Activated CD8-positive, alpha-beta T cell treated with anti-CD3 and anti-CD28 coated beads, Interleukin-2, amount 10 ng/mL, durations not matched to agents 7 days and 5 days (primary cell): ENCODE measurements at places on chromosomes 7 and 10.

DNA sequence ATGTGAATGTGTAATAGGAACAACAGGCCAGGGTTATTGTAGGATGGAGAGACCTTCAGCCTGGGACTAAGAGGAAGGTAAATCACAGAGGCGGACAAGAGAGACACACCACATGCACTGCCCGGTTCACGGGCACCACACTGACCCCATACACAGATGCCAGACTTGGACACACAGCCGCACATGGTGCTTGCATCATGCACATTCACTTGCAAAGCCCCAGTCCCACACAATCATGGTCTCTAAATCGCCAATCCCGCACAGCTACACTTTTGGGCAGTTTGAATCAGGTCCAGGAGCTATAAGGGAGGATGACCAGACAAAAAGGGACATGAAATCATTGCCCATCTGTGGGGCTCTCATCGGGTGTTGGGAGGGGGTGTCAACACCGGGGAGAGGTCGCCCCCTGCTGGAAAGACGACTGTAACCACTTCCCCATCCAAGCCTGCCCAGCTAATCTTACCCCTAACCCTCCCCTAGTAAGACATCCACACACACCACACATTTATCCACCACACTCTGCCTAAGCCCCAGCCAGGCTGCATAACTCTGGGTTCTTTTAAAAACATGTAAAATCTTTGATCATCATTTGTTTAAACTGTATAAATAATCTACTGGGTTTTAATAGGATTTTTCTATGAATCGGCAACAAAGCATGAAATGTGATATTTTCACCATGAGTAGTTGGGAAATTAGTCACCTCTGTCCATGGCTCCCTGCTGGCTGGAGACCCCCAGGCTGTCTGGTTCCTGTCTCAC, 40.5 kb upstream of the SLF2 start:
- DNase-seq, result peak; percentile 71

- DNase-seq, result no peak
Observed at GRCh38 chr10:34492081-34492480, 323.0 kb downstream of the PARD3 start.

GRCh38 chr10:72050873-72051272, 37.5 kb downstream of the SPOCK2 start:
- no peak for DNase-seq

- DNase-seq, result no peak
Observed at GRCh38 chr7:45687721-45688120, 113.6 kb downstream of the ADCY1 start.

DNA sequence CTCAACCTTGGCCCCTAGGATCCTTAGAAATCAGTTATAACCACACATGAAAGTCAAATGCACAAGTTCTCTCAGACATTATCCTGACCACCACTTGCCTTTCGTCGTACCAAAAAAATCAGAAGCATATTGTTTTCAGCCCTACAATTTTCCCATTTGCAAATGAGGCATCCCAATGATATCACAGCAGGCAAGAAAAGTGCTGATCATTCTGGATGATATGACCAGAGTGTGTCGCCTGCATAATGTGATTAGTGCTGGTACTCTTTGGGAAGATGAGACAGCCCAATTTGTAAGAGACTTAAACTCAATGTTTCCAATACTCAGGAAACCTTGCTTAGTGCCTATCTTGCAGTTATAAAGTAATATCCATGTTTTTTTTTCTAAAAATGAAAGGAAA, 168.0 kb downstream of the SORCS1 start:
- no peak for DNase-seq

DNA sequence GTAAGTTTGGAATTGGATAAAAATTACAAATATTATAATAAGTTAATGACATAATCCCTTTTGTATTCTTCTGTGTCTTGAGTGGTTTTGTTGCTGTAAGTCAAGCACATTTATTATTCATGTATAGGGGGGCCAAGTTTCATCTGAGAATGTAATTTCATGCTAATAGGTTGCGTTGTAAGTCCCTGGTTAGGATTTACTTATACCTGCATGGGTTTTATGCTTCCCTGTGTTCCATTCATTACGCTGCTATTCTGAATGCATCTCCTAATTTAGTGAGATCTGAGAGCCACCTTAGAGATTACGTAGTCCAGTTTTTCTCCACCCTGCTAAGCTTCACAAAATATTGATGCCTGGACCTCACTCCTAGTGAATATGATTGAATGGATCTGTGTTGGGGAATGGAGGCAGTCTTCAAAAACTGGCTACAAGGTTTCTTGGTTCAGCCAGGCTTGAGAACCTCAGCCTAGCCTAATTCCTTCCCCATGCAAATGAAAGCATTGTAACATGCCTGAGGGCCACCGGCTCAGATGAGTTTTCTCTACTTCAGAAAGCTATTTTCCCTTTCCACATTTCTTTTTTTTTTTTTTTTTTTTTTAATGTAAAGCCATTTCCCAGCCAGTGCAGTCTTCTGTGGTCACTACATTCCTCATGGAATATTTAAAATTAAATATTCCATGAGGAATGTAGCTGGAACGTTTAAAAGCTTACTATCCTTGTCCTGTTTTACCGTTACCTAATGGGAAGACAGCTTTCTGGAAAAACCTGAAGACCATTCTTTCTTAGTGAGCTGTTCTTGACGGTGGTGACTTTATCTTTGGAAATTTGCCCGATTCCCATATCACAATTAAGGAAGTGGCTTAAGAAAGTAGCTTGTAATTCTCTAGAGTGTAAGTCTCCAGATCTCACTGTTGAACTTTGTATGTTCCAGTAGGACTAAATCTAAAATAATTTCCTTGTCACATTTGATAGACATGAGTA, 16.0 kb downstream of the PAPSS2 start:
- DNase-seq, result no peak

DNA sequence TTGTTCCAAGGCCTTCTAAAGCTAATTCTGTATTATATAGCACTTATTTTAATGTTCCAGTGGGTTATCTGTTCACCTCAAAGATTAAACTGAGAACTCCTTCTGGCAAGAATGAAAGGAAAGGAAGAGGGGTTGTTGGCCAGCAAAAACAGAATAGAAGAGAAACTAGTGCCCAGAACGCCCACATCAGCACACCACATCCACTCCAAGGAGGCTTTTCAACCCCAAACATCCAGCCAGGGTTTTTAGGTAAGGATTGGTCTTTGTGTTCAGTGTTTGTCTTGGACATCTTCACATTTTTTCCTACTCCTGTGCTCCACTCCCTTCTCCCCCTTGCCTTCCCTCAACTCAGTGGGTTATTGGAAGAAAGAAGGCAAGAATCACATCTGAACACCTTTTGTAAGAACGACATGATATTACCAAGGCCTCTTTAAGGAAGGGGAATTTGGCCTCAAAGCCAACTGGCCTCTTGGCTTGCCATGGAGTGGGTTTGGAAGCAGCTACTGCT, 55.8 kb downstream of the BICC1 start:
- no peak for DNase-seq

DNA sequence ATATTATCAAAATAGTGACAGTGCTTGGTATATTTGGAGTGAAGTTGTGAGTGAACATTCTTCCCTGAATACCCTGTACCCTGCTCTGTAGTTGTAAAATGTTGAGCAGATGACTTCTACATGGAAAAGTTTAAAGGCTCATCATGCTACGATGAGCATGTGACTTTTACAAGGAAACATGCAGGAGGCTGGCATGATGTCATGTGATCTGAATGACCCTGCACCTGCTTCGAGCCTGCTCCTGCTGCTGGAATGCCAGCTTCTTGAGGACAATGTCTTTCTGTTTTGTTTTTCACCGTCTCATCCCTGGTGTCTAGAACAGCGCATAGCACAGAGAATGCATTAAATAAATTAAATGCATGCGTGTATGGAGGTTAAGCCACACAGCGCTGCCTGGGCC, 5.4 kb upstream of the INPP5A start:
- no peak for DNase-seq

- DNase-seq, result no peak
Observed at GRCh38 chr10:82887488-82887887, 1012.5 kb downstream of the NRG3 start.

DNA sequence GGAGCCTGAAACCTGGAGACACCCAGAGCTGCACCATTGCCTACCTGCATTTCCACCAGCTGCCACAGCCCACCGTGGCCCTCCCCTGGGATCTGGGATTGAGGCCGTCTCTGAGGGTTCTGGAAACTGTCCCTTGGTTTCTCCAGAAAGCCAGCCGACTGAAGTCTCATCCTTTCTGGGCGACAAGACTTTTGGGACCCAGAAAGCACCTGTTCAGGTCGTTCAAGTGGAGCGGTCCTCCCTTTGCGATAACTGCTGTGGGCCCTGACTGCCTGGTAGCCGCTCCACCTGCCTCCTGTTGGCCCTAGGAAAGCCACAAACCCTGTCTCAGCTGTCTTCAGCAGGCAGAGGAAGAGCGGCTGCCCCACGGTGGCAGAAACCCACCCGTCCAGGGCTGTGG, 346.0 kb upstream of the MKI67 start:
- DNase-seq, result no peak

- no peak for DNase-seq
Observed at GRCh38 chr7:149161241-149161848, 14.1 kb downstream of the ZNF398 start.

GRCh38 chr7:130875901-130876300, 141.9 kb upstream of the KLF14 start:
- no peak for DNase-seq

DNA sequence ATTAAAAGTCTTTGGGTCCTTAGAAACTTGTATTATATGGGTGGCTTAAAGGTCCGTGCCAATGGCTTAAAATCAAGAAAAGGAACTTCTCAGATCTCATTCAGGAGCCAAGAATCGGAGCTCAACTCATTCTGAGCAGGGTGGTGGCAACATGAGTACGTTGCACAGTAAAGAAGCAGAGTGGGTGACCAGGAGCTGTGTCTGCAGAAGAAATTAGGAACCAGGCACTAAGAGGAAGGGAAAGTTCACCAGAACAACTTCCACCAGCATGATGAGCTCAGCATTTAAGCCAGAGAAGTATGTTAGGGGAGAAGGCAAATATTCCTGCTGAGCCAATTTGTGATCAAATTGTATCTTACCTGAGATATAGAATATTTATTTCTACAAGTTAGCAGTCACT, 236.0 kb upstream of the NRP1 start:
- no peak for DNase-seq

GRCh38 chr10:94133239-94133638, 139.5 kb downstream of the PLCE1 start:
- DNase-seq, result no peak

DNA sequence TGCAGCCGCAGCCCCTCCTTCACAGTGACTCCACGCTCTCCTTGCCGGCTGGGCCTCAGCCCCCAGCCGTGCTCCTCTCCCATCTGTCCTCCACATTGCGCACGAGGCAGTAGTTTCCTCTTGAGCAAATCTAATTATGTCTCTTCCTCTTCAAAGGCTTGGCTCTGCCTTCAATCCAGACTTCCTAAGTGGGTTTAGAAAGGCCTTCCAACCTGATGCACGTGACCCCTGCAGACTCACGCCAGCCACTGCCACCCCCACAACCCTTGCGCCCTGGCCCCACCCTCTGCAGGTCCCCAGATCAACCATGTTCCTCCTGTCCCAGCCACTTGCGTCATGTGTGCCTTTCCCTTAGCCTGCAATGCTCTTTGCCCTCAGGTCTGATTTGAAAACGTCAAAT, 75.0 kb upstream of the ADAM12 start:
- no peak for DNase-seq

DNA sequence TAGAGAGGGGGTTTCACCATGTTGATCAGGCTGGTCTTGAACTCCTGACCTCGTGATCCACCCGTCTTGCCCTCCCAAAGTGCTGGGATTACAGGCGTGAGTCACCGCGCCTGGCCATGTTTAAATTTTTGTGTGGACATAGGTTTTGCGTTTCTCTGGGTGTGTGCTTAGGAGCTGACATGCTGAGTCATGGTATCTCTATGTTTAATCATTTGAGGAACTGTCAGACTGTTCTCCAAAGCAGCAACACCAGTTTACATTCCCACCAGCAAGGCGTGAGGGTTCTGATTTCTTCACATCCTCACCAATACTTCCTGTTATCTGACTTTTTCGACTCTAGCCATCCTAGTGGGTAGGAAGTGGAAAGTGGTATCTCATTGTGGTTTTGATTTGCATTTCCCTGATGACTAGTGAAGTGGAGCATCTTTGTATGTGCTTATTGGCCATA, 153.7 kb downstream of the DNAJB6 start:
- DNase-seq, result peak; percentile 80

GRCh38 chr10:95408148-95408960, 117.6 kb upstream of the PDLIM1 start:
- no peak for DNase-seq

- peak; percentile 70 for DNase-seq
Observed at GRCh38 chr10:30433306-30433729, 666 bp upstream of the MAP3K8 start.

- peak; percentile 22 for DNase-seq
Observed at GRCh38 chr7:112272921-112273561, 66.5 kb downstream of the ZNF277 start.

DNA sequence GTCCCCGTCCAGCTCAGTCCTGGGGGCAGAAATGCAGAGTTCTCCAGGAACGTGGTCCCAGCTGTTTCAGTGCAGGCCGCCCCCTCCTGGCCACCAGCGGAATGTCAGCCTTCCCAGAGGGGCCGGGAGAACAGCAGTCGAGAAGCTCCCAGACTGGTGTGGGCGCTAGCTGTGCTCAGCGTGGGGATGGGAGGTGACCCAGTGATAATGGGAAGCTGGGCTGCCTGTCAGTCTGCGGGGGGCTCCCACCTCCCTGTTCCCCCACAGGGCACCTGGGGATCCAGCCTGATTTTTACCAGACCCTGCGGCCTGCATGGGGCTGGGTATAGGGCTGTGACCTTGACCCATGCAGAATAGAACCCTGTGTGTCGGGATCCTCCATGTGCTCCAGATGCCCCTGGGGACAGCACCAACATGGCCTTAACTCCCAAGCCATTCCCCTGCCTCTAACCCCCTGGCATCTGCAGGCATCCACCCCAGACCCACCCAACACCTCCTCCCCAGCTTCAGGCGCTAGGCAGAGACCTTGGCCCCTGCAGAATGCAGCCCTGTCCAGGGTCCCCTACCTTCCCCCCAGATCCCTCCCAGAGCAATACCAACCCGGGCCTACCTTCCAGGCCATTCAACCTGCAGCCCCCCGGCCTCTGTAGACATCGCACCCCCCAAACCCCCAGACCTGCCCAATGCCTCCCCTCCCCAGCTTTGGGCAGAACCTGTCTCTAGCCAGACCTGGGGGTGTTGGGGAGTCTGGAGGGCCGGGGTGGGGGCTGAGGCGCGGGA, 880 bp upstream of the ELN start:
- peak; percentile 73 for DNase-seq

- no peak for DNase-seq
Observed at GRCh38 chr10:95286707-95287106, 4.1 kb downstream of the PDLIM1 start.

GRCh38 chr10:95442341-95442740, 118.8 kb downstream of the SORBS1 start:
- DNase-seq, result no peak

DNA sequence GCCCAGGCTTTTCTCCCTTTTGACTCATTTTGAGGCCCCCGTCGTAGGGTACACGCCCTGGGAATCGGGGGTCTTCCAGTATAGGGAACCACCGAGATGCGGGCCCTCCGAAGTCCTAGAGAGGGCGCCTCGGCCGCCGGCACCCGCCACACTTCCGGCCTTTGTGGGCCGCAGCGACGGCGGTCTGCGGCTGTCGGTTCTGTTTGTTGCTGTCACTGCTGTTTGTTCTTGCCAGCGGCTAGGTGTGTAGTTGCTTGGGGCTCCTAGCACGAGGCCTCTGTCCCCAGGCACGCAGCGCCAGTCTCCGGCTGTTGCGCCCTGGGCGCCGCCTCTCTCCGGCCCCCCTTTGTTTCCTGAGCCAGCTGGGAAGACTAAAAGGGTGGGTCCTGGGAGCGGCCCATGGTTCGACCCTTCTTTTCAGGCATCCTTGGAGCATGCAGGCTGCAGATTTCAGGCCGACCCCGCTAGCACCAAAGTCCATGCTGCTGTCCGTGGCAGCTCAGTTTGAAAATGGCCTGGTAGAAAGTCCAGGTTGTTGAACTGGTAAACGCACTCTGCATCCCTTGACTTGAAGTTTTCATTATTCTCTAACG, 17.8 kb upstream of the ZKSCAN1 start:
- peak; percentile 86 for DNase-seq
